ENCODE measurements at places on chromosomes 2 and 18.
A peak's percentile ranks its signal among the peaks of the same experiment; 100 is the strongest.

- DNase-seq = peak; percentile 56
Observed at GRCh38 chr2:37149626-37150322, 7.0 kb downstream of the EIF2AK2 start.

- DNase-seq = no peak
Observed at GRCh38 chr2:144227427-144228105, 292.4 kb downstream of the ZEB2 start.

- peak; percentile 47 for DNase-seq
Observed at GRCh38 chr2:138267161-138267901, 234.2 kb upstream of the SPOPL start.

- no peak for DNase-seq
Observed at GRCh38 chr2:47094511-47095142, 60.5 kb downstream of the STPG4 start.

DNA sequence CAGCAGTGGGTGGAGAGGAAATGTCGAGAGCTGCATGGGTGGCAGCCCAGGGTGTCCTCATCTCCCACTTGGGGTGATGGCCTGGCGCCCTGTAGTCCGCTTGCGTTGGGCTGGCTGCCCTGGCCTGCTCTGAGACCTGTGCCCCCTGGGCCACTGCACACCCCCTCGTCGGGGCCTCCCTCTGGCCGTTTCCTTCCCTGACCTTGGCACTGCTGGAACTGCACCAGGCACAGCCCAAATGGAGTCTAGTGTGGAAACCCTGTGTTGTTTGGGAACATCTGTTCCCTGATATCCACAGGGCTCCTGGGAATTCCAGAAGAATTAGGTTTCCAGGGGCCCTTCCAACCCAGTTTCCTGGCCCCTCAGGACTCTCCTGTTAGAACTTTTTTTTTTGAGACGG lies 13.9 kb downstream of the EFHD1 start:
- no peak for DNase-seq

DNA sequence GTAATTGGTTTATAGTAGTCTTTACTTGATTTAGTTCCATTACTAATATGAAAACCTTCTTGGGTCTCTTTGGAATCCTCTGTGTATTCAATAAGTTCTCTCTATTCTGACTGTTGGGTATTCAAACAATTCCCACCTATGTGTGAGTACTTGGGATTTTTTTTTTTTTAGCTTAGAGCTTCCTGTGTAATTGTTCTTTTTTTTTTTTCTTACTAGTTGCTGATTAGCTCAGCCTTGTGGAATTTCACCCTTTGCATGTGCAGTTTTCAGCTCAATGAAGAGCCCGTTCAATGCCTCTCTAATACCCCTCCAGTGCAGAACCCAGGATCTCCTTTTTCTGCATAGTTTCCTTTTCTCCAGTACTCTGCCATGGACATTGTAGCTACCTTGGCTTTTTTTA lies 339.1 kb upstream of the GALNT5 start:
- no peak for DNase-seq

GRCh38 chr18:77702686-77703085 lies 453.0 kb downstream of the GALR1 start:
- peak; percentile 6 for DNase-seq

DNA sequence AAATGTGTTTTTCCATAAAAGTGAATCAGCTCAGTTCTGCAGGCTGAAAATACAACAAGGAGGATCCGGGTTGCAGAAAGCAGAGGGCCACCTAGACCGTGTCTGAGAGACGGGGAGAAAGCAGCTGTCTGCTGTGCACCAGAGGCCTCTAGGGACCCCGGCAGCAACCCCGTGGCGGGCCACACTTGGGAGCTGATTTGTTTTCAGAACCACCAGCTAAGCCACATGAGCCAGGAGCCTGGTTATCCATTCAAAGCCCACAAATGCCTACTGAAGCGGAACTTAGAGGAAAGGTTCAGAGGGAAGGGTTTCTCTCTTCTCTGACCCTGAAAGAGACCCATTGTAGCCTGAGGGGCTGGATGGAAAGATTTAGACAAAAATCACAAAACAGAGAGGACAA lies 28.4 kb upstream of the ID2 start:
- DNase-seq = no peak

GRCh38 chr2:9053534-9053931 lies 50.0 kb upstream of the MBOAT2 start:
- DNase-seq = no peak

- DNase-seq = peak; percentile 13
Observed at GRCh38 chr2:241559323-241560161, 997 bp downstream of the BOK start.

DNA sequence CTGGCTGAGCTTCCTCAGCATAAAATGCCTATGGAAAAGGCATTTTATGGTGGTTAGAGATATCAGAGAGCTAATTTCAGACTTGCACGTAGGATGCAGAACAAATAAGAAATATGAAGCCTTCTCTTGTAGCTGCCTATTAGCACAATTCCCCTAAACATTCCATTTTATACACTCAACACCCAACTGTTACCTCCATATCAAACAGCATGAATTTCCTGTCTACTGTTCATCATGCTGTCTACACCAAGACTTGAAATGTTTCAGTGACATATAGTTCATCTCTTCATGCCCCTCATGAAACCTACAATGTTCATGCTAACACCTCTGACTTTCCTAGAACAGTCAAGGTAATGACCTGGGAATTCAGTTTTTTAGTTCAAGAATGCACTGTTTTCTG lies 249.9 kb downstream of the PIEZO2 start:
- no peak for DNase-seq

DNA sequence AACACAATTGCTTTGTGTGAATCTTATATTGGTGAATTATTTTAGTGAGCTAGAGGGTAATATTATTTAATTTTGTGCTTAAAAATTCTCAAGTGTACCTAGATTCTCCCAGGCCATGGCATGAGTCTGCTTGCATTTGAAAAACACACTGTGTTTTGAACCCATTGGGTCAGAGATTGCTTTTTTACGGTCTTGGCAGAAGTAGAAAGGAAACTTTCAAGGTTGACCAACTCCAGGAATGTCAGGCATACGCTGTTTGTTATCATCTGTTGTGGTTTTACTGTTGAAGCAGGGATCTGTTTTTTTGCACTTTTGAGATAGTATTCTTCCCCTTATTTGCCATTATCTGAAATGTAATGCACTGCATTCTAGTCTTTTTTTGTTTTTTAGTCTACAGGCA lies 377.4 kb downstream of the RPRM start:
- DNase-seq = no peak

DNA sequence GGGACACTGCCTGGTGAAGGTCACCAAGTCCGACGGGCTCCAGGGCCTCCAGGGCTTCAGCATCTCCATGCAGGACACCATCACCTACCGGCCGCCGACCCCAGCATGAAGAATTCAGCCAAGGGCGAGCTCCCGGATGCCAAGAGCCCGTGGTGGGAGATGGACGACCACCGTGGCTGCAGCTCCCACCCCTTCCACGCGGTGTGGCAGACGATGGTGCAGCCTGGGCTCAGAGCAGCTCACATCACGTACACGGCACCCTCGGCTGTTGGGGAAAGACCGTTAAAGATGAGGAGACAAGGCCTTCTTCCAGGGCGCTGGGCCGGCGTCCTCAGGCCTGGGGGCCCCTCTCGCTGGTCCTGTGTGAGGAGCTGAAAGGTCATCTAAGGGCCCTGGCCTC lies 31.2 kb upstream of the ADNP2 start:
- DNase-seq = no peak

DNA sequence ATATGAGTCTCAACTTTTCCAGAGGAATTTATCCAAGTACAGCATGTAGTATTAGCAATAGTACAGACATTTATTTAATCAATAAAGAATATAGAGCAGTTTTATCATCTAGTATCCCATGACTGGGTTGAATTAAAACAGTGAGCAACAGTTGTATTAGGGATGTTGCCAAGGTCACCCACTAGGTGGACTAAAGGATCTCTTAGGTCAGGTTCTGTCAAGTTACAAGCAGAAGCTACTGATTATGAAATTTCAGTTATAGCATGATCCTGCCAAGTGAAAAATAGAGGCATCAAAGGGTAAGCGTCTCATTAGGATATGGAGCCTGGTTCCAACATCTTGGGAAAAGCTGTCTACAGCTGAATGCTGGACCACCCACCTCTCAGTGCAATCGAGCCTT lies 52.1 kb upstream of the LAPTM4A start:
- DNase-seq = no peak

DNA sequence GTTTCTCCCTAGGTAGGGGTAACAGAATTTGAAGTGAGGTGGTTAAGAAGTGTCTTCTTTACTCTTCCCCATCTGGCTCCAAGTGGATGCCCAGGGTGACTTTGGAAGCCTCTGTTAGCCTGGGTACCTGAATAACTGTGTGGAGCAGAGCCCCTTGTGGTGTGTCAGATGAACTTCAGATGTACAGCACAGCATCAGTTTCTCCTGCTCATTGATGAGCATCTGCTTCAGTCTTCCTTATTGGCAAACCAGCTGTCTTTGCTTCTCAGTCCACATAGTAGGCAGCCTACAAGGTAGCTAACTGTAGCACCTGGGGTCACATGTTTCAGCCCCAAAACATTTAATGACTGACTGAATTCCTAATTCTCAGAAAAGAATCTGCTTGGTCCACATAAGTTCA lies 56.2 kb upstream of the ATP8B1 start:
- peak; percentile 32 for DNase-seq

DNA sequence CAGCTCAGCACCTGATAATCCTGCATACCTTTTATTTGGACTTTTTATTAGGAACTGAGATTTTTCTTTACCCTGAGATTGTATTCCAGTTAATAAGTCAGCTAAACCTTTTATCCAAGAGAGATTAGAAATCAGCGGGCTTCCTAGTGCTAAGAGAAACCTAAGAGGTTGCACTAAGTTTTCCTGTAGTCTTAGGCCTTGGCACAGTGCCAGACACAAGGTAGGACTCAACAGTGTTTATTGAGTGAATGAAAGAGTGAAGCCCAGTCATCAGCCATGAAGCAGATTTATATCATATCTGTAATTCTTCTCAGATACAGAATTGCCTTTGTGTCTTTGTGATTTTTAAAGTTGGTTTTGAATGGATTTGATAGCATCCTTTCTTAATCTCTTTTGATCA lies 13.6 kb downstream of the OTX1 start:
- no peak for DNase-seq

DNA sequence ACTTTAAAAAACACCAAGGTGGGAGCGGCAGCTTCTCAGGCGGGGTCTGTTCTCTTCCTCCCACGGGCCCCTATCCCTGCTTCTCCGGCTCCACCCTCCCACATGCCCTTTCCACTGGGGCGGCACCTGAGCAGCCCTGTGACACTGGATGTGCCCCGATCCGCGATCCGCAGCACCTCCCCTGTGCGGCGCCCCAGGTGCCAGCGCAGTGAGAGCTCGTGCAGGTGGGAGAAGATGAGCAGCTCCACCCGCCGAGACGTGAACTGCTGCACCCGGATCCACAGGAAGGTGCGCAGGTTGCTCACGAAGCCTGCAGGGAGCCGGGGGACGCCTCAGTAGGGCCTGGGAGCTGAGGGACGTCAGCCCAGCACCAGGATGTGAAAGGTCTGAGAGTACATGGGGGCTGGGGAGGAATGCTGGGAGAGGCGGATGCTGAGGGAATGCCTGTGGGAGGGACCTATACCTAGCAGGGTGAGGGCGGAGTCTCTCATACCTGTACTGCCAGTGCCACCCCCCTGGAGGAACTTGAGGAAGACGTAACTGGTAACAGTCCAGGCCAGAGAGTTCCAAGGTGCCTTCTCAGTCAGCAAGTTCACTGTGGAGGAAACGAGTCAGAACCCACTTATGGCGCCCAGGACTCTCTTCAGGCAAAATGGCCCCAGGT lies 2.8 kb downstream of the ABCB6 start:
- DNase-seq = peak; percentile 20

GRCh38 chr2:18153741-18154140 lies 275.3 kb downstream of the KCNS3 start:
- no peak for DNase-seq

DNA sequence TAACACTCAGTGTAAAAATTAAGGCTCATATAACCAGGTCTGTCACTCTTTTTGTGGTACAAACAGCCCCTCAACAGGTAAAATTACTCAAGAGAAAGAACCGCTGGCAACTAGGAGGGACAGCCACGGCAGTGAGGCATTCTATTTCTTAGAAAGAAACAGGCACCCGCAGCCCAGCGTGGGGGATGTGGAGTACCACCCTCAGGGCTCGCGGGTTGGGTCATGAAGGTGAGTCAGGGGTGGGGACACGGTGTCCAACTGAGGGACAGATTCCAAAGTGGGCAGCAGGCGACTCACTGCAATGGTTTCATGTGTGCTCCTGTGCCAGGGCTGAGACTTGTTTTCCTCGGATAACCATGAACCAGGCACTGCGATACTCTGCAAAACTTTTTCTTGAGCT lies 129.4 kb downstream of the DTNB start:
- no peak for DNase-seq

DNA sequence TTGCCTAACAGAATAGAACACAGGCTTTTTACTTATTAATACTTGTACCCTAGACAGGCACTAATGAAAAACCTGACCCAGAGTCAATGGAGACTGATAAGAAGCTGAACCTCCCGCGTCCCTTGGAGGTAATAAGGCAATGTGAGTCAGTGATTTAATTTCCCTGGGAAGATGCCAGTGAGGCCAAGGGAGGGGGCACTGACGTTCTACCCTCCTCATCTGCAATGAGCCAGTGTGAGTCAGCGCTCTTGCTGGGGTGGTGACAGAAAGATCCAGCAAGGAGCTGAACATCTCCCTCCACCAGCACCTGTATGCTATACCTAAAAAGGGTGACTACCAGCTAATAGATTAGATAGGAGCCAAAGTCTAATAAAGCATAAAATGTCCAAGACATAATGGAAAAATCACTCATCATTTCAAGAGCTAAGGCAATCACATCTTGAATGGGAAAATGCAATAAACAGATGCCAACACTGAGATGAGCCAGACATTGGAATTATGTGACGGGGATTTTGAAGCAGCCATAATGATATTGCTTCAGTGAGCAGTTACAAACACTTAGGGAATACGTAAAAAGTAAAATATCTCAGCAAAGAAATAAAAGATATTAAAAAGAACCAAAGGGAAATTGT lies 116.9 kb downstream of the TPGS2 start:
- no peak for DNase-seq

DNA sequence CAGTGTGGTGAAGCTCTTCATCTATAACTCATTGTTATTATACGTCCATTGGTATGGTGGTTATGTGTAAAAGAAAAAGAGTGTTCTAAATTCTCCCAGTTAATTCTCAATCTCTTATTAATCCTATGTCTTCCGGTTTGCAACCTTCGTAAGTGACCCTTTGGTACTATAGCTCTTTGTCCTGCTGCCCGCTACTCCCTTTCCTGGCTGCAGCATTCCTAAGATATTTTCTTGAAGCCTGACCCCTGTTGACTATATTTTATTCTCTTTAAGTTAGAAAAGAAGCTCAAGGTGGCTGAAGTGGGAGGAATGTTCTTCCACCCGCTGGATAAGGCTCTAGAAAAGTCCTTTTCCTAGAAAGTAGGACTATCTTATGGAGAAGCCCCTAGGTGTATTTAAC lies 684.8 kb downstream of the SOCS6 start:
- no peak for DNase-seq
